GM23248 (cell line): ENCODE measurements at places on chromosomes 4 and X. TPM values are rescaled to one million over a fixed set of nuclear protein-coding genes. Genes with fewer than 3 reads are reported as not detected.
A peak's percentile ranks its signal among the peaks of the same experiment; 100 is the strongest.

GRCh38 chr4:120554086-120554485, 368.4 kb downstream of the PRDM5 start:
- DNase-seq: no peak

Gene SMARCA1
- total RNA-seq: 36.9 and 40.7 TPM in 2 replicates

DNA sequence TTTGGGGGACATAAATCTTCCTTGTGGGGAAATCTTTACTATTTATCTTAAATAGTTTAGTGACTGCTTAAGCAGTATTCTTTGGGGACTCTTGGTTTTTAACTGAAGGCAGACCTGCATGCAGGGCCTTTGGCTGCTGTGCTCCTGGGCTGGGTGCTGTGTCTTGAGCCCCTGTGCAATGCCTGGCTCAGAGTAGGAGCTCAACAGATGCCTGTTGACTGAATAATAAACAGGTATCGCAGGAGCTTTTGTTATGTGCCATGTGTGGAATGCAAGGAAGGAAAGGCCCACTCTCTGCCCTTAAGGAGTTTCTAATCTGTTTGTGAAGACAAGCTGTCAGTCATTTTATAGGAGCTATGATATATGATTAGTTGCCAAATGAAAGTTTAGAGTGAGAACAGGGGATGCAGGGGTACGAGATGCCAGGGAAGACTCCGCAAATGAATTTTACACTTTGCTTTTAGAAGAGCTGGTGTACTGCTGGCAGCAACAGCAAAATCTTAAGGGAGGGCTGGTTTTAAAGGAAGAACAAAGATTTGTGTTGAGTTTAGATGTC, 6.7 kb downstream of the GAB1 start:
- DNase-seq: no peak

GRCh38 chrX:7062903-7063302, 84.6 kb upstream of the STS start:
- DNase-seq: no peak

Gene WWC2
- 31.0 and 33.2 TPM in 2 replicates for total RNA-seq

Gene FAM13A
- 6.6 and 7.8 TPM in 2 replicates for total RNA-seq

GRCh38 chrX:16210061-16210460, 42.8 kb downstream of the MAGEB17 start:
- DNase-seq: no peak

DNA sequence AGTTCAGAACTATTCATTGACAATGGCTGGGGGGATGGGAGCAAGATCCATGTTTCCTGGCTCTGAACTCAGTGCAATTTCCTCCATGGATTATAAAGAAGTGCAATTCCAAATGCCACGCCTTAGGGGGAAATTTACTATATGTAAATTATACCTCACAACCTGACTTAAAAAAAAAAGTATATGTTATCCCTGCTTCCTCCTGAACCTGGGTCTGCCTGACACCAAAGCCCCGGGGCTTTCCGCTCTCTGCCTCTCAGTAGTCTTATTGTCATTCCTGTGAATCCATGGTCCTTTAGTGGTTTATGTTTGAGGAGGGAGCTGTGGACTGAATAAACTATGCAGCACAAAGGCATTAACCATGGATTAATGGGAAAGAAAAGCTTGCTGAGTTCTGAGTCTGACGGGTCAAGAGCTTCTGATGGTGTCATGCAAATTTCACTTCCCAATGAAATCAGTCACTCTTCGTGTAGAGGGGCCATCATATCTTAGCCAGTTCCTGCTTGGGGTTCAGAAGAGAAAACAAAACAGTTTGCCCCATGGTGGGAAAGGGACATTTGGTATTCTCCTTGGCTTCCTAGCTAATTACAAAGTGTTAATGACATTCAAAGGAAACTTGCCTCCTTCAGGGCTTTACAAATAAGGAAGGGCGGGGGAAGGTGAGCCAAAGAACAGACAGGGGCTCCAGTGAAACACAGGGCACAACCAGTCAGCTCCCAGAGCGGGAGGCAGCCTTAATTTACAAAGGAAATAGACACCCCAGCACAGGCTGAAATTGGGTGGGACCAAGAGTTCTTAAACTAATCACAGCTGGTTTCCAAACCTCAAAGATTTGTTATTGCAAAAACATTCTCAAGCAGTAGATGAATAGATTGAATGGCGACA, 14.3 kb downstream of the FAM9C start:
- peak; percentile 26 for DNase-seq

GRCh38 chr4:129446074-129446473, 350.1 kb downstream of the C4orf33 start:
- no peak for DNase-seq

- no peak for DNase-seq
Observed at GRCh38 chr4:152684587-152684986, 4.8 kb upstream of the TMEM154 start.

DNA sequence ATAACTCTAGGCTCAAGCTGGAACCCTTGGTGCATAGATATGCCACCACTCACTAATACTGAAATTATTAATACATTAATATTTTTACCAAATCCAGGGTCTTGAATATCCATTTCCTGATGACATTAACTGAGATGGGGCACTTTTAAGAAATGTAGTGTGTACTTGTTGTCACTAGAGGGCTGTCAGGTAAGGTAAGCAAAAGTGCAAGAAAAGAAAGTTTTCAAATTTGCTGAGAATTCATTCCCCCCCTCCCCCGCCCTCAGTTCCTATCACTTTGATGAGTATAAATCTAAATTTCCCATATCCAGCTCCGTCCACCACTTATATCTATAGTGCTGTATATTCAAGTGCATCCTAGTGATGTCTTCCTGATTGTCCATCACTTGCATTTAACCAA, 20.5 kb upstream of the WDR44 start:
- peak; percentile 21 for DNase-seq

Gene DAPP1
- not detected in 2 replicates for total RNA-seq

Gene SMIM31
- total RNA-seq: not detected in 2 replicates

DNA sequence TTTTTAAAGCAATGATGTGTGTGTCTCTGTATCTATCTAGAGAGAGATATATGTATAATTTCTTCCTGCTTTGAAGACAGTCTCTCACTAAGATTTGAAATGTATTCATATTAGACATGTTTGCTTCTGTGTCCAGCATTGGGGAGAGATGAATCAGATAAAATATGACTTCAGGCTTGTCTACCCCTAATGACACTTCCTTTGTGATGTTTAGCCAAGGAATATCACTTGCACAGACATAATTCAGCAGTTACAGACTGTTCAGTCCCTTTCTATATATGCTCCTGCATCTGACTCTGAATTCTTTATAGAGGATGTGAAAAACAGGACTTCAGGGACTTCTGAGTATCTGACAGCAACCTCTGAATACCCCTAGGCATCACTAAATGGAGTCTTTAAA, 158.4 kb downstream of the DCLK2 start:
- peak; percentile 55 for DNase-seq

- no peak for DNase-seq
Observed at GRCh38 chrX:97619499-97619898, 735.8 kb downstream of the RPA4 start.

Gene KLKB1
- total RNA-seq: not detected in 2 replicates

DNA sequence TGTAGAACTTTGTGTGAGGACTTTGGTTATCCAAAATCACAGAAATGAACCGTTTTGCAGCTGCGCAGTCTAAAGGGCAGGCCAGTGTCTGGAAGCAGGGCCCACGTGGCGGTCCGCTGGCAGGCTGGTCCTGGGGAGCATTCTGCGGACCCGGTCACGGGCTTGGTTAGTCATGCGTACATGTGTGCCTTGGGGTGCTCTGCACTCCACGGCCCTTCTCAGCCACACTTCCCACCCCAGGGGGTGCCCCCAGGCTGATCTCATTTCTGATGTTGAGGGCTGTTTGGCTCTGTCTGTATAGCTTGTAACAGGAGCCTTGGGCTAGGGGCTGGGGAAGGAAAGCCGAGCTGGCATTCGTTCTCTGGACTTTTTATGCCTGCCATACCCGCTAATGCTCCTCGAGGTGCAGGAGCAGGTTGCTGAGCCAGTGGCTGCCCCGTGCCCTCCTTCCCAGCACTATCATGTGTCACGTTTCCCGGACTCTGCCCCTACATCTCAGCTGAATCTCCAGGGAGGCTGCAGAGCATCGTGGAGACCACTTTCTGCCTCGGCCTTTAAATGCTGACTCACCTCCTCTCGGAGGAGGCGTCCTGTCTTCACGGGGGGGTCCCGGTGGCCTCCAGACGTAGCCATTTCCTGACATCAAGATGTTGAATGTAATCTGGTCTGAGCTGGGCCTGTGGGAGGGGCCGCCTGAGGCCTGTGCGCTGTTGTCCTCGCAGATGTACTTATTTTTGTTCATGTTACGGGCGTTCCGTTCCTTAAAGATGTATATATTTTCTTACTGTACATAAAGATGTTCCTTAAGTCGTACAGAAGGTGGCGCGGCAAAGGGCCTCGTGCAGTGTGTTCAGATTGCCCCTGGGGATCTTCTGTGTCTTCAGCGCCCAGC, 11.4 kb upstream of the TADA2B start:
- DNase-seq: no peak

DNA sequence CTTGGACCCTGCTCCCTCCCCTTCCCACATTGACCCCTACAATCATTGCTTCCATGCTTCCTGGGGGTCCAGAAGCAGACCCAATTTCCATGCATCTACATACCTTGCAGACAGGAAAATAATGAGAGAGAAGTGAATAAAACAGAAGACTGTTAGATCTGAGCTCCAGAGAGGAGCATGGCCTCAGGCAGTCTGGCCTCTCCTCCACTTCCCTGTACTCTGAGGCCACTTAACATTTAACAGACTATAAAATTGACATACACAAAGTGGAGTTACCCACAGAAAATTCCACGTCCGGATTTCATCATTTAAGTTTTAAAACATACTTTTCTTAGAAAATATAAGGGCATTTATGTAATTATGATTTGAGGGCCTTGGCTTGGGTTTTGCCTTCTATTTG, 2.1 kb upstream of the PRSS12 start:
- no peak for DNase-seq

GRCh38 chr4:157005193-157005592, 33.6 kb upstream of the PDGFC start:
- DNase-seq: no peak

- DNase-seq: peak; percentile 50
Observed at GRCh38 chr4:1715002-1715758, 3.1 kb upstream of the SLBP start.

Gene CENPI
- 9.6 and 11.8 TPM in 2 replicates for total RNA-seq

DNA sequence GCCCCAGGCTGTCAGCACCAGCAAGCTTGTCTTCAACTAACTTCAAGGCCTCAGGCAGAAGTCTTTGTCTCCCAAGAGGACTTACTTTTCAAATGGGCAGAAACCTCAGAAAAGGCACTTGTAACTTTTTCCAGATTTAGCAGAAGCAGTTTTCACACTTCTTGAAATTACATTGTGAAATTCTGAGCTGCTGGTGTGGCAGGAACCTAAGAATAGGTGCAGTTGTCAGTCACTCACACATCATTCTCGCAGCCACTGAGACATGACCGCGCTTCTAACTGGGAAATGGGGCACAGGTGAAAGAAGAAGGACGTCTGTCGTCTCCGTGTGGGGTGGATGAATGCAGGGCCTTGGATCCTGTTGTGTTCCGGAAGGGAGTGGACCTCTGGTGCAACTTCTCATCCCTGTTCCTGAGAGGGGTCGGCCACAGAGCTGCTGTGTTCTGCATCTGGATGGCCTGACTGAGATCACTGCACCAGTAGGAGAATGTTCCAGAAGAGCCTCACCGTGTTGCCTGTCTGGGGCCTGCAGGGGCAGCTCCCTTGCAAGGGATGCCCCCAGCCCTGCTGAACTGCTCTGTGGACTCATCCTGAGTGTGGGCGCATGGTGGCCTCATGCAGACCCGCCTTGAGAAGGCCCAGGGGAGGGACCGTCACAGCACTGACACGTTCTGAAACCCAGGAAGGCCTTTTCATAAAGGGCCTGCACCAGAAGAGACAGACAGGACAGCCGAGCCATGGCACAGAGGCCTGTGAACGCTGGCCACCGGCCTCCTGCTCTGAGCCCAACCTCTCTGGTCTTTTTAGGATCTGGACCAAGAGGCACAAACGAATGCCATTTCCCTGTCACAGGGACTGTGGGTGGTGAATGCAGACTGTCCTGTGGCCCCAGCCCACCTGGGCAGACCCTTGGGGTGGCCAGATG, 18.7 kb downstream of the NAT8L start:
- no peak for DNase-seq

DNA sequence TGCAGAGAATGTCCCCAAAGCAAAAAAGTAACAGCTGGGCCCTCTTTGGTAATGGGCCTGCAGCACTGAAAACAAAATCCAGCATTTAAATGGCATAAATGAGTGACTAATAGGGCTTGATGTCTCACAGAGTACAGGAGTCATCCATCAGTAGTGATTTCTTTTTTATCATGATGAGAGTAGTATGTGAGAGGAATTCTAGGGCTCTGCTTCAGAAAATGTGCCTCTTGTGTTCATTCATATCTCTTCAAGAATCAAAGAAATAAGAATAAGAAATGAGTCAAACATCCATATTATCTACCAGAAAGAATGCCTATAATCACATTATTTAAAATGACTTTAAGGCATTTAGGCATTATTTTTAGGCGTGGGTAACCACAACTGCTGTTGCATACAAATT, 792.9 kb upstream of the HTR2C start:
- DNase-seq: no peak

- DNase-seq: no peak
Observed at GRCh38 chr4:79439489-79439888, 31.5 kb upstream of the GK2 start.

Gene CLIC2
- 0.11 TPM in 1 of 2 replicates, not detected in the other for total RNA-seq

DNA sequence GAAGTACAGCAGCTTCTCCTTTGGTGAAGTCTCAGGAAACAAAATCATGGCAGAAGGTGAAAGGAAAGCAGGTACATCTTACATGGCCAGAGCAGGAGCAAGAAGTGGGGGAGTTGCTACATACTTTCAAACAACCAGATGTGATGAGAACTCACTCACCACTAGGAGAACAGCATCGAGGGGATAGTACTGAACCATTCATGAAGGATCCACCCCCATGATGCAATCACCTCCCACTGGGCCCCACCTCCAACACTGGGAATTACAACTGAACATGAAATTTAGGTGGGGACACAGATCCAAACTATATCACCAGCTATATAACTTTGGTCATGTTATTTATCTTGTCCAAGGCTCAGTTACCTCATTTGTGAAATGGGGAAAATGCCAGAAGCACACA, 159.4 kb downstream of the OPHN1 start:
- peak; percentile 30 for DNase-seq

Gene HSFX4
- total RNA-seq: not detected in 2 replicates

Gene CACNA1F
- total RNA-seq: not detected in 2 replicates

DNA sequence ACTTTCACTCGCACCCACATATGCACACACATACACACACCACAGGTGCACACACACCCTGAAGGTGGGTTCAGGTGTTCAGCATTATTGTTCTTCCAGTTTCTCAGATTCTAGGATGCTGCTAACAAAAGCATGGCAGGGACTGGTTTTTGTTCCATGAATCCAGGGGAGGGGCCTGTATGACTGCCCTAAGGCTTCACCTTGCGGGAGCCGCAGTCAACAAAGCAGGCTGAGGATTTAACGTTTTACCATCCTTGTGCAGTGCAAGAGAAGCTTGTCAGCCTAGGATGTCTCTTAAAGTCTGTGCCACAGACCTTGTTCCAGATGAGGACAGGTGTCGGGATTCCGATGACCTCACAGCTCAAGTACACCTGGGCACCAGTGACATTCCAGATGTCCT, 61.8 kb downstream of the POLR2B start:
- no peak for DNase-seq

Gene UGT8
- not detected in 2 replicates for total RNA-seq

- peak; percentile 45 for DNase-seq
Observed at GRCh38 chrX:68261060-68261672, 172.1 kb downstream of the OPHN1 start.

- peak; percentile 14 for DNase-seq
Observed at GRCh38 chr4:94307231-94307871, 35.3 kb downstream of the HPGDS start.
